Left kidney (tissue), 8 donors: ENCODE measurements at places on chromosomes 3 and 15. TPM values are rescaled to one million over a fixed set of nuclear protein-coding genes. Genes with fewer than 3 reads are reported as not detected.

The CCDC191 gene
- 31.1 TPM for polyA plus RNA-seq

The LRTM1 gene
- polyA plus RNA-seq: not detected

The TLR9 gene
- 0.18 TPM for polyA plus RNA-seq

- DNase-seq: no peak
Measured at GRCh38 chr3:109154979-109155378, 18.5 kb downstream of the C3orf85 start.

DNA sequence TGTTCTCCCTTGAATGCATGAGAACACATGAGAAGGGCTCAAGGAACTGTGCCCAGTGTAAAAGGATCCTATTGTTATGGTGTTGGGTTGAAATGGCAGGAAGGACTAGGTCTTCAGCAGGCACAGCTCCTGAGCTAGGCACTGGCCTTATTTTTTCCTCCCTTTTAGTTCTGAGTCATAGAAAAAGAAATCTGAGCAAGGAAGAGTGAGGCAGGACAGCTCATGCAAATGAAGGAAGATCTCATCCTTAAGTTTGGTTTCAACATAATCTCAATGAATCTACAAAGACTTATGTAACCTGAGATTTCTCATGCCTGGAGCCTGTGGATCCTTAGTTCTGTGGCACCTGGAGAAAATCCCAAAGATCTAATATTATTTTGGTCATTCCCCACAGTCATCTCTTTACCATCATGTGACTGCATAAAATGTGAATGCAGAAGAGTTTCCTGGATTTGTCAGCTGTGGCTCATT lies 188.6 kb upstream of the TBL1XR1 start:
- no peak for DNase-seq

- DNase-seq: peak; percentile 61
Measured at GRCh38 chr3:160564949-160565441, 376 bp downstream of the KPNA4 start.

- DNase-seq: no peak
Measured at GRCh38 chr15:67137951-67138848, 72.8 kb downstream of the SMAD3 start.

DNA sequence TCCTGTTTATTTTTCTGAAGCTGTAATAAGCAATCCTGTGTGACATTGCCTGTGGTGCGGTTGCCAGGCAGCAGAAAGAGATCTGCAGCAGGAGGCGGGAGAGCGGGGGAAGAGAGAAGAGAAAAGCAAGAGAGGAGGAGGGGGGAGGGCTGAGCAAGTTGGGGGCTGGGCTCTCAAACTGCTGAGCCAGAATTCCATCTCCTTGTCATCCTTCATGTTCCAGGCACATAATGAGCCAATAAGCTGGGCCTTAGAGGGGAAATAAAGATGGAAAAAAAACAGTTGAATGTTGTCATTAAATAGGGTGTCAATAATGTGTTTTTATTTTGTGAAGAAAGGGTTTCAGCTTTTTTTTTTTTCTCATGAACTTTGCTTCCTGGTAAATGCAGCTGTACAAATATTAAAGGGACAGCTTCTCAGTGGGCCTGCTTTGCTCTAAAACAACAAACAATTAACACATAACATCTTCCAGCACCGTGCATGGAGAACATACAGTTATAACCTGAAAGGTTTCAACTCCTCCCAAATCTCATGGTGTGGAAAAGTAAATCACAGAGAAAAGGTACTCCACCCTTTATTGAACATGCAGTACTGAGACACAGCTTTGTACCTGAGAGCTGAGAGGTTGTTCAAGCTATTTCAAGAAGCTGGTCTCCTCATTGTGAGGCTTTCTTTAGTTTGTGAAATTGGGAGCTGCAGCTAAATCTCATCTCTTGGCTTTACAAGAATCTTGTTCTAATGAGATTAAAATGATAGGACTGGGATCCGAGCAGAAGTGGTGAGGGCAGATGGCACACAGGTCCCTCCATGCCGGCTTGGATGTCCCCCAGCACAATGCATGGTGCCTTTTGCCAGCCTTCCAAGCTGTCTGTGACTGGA lies 451.1 kb upstream of the KCNMB2 start:
- peak; percentile 89 for DNase-seq

GRCh38 chr15:81160312-81161159 lies 26.5 kb downstream of the CFAP161 start:
- DNase-seq: peak; percentile 20

GRCh38 chr3:9721700-9722060 lies 9.9 kb upstream of the BRPF1 start:
- DNase-seq: no peak

- peak; percentile 24 for DNase-seq
Measured at GRCh38 chr15:70447928-70448698, 315.2 kb downstream of the UACA start.

- no peak for DNase-seq
Measured at GRCh38 chr15:96166223-96167200, 164.0 kb upstream of the NR2F2 start.
